ENCODE measurements at places on chromosomes 6 and 20. TPM values are rescaled to one million over a fixed set of nuclear protein-coding genes. Genes with fewer than 3 reads are reported as not detected.

DNA sequence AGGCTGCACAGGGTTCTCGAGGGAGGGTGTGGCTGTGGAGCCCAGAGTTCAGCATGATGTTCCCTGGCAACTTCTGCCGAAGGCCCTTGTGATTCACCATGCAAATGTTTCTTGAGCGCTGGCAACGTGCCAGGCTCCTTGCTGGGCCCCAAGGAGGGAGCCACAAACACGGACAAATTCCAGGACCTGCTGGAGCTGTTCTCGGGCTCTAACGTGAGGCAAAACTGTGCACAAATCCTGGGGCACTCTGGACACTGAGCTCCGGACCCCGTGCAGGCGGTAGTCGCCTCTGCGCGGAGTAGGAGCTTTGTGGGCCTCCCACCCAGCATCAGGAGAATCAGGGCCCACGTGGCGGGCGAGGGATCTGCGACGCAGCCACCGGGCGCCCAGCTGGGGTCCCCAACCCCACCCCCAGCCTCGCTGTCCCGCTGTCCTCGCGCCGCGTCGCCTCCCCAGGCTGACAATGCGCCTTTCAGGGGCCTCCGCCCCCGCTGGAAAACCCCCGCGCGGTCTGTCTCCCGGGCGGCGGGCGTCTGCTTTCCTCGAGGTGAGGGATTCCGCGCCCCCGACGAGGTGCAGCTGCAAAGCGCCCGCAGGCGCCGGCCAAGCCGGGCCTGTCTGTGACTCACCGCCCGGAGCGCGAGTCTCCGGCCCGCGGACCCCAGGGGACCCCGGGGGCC lies 31.7 kb upstream of the SCUBE3 start:
- peak; percentile 91 for DNase-seq
- H3K27me3 ChIP-seq: no peaks in the 10 kb centered on the region
- H3K4me3 ChIP-seq: no peak overlapping the region
- peak overlapping the region; percentile 90 for H3K27ac ChIP-seq
- H3K36me3 ChIP-seq: no peaks in the 10 kb centered on the region

GRCh38 chr20:63351811-63352591 lies 9.1 kb downstream of the CHRNA4 start:
- no peak overlapping the region for H3K4me3 ChIP-seq
- H3K27ac ChIP-seq: no peak overlapping the region
- DNase-seq: no peak
- no peaks in the 10 kb centered on the region for H3K4me1 ChIP-seq
- no peaks in the 10 kb centered on the region for H3K27me3 ChIP-seq

- peak overlapping the region; percentile 19 for H3K27ac ChIP-seq
- H3K27me3 ChIP-seq: no peaks in the 10 kb centered on the region
- no peak for DNase-seq
- H3K4me1 ChIP-seq: peaks cover 28% of the 10 kb centered on the region
These were observed 56.1 kb upstream of the LAMP5 start for GRCh38 chr20:9458138-9458796.

DNA sequence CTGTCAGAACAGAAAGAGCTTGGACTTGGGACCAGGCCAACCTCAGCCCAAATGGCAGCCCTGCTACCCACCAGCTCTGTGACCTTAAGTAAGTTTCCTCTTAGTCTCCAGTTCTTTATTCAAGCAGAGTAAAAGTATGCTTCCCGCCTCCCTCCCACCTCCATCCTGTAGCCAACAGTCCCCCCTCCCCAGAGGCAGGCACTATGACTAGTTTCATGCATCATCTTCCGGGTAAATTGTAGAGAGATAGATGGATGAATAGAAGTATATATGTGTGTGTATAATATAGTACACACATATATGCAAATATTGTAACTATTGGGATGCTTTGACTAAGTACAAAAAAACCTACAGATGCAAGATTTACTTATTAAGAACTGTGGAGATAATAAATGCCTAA lies 39.5 kb upstream of the B4GALT5 start:
- H3K4me3 ChIP-seq: no peak overlapping the region
- H3K36me3 ChIP-seq: no peaks in the 10 kb centered on the region
- peaks cover 29% of the 10 kb centered on the region for H3K27me3 ChIP-seq
- H3K4me1 ChIP-seq: no peaks in the 10 kb centered on the region

DNA sequence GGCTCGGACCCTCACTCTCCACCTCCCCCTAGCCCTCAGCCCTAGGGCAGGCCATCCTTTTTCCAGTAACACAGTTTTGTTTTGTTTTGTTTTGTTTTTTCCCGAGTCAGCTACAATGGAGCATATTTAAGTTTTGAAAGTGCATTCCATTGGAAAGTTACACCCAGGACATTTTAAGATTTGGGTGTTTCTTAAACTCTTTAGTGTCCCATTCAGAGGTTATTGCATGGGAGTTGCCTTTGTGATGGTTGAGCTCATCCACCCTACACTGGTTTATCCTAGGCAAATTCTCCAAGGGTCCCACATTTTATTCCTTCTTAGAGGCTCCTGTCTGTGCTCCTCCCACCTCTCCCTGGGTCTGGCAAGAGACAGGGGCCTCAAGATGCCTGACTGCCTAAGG lies 58.9 kb downstream of the THBS2 start:
- no peaks in the 10 kb centered on the region for H3K27me3 ChIP-seq
- H3K27ac ChIP-seq: peak overlapping the region; percentile 88
- DNase-seq: no peak
- peaks cover 37% of the 10 kb centered on the region for H3K4me1 ChIP-seq
- no peak overlapping the region for H3K4me3 ChIP-seq

DNA sequence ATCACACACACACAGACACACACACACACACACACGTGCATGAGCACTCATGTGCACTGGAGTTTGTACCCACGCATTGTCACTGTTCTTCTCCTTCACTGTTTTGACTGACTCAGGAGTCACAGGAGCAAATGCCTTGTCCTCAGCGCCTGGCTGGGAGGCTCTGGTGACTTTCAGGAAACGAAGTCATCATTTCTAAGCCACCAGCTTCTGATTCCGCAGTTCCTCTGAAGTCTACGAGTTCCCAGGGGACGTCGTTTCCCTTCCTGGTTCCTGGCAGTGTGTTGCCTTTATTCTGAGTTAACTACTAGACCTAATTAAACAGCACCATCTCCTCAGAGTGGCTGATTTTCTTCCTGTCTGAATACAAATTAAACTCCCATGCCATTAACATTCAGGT lies 82.2 kb upstream of the PMEPA1 start:
- no peak overlapping the region for H3K27ac ChIP-seq
- DNase-seq: no peak

DNA sequence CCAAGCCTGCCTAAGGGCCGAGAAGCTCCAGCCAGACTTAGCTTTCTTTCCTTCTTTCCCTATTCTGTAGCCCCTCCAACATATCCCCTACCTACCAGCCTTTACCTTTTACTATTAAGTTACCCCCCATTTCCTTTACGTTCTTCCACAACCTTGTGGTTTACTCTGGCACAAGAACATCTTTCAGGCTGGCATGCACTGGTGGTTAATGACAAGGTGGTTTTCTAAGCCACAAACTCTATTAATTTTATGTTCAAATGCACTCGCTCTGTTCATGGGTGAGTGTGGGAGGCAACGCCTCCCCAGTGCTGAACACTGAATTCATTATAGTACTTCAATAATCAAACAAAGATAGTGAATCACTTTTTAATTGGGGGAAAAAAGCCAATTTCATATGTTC lies 64.4 kb downstream of the TRERF1 start:
- H3K27me3 ChIP-seq: no peaks in the 10 kb centered on the region
- DNase-seq: no peak
- no peaks in the 10 kb centered on the region for H3K36me3 ChIP-seq
- H3K4me3 ChIP-seq: no peak overlapping the region
- H3K27ac ChIP-seq: no peak overlapping the region

DNA sequence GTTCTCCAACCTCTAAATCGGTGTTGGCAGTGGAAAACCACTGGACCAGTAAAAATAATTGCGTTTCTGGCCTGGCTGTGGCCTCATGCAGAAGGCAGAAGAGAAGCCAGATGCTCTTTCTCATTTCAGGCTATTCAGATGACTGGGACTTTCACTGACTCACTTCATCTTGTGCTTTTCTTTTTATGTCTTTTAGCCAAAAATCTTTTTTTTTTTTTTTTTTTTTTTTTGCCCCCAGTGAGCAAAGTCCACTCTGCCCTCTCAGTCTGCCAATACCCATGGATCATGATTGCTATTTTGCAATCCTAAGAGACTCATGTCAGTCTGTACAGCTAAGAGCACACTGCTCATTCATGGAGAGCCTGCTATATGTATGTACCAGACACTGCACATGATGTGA lies 962.5 kb downstream of the KIF16B start:
- no peak overlapping the region for H3K4me3 ChIP-seq
- DNase-seq: no peak
- no peaks in the 10 kb centered on the region for H3K27me3 ChIP-seq
- H3K27ac ChIP-seq: no peak overlapping the region

GRCh38 chr6:167103041-167103891 lies 19.6 kb upstream of the CCR6 start:
- no peaks in the 10 kb centered on the region for H3K36me3 ChIP-seq
- no peaks in the 10 kb centered on the region for H3K27me3 ChIP-seq
- no peak for DNase-seq
- no peaks in the 10 kb centered on the region for H3K4me1 ChIP-seq
- no peak overlapping the region for H3K27ac ChIP-seq

- peaks cover 10% of the 10 kb centered on the region for H3K36me3 ChIP-seq
- DNase-seq: no peak
- no peaks in the 10 kb centered on the region for H3K27me3 ChIP-seq
- no peak overlapping the region for H3K4me3 ChIP-seq
- H3K27ac ChIP-seq: no peak overlapping the region
These were observed 30.4 kb upstream of the SPDEF start for GRCh38 chr6:34586327-34587040.

- no peak for DNase-seq
- H3K27ac ChIP-seq: no peak overlapping the region
- no peaks in the 10 kb centered on the region for H3K36me3 ChIP-seq
- H3K27me3 ChIP-seq: no peaks in the 10 kb centered on the region
These were observed 84.9 kb upstream of the NRN1 start for GRCh38 chr6:6091608-6092002.

DNA sequence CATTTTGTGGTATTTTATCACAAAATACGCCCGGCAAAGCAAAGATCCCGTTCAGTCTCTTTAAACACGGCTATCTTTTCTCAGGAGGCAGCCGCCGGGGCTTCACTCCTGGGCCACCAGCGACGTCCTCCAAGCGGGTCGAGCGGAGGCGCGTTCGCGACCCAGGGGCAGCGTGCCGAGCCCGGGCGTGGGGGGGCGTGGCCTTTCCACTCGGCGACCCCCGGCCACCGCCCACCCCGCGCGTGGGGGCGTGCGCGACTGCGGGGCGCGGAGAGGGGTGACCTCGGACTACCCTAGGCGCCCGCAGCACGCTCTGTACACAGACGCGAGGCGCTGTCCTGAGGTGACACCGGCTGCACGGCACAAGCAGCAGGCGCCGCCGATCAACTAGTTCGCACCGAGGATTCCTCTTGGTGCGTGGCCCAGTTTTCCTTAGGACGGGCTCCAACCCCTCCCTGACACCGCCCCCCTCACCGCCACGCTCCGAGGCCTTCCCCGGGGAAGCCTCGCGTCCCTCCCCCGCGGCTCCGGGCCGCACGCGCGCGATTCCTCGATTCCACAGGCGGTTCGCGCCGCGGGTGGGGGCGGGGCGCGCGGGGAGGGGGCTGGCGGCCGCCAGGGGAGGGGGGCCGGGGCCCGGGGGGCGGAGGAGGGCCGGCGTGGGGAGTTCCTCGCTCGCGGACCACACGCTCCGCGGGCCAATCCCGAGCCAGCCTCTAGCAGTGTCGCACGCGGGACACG lies 1.1 kb upstream of the JARID2 start:
- no peaks in the 10 kb centered on the region for H3K27me3 ChIP-seq
- peak; percentile 88 for DNase-seq
- no peaks in the 10 kb centered on the region for H3K36me3 ChIP-seq
- H3K27ac ChIP-seq: peak overlapping the region; percentile 97

DNA sequence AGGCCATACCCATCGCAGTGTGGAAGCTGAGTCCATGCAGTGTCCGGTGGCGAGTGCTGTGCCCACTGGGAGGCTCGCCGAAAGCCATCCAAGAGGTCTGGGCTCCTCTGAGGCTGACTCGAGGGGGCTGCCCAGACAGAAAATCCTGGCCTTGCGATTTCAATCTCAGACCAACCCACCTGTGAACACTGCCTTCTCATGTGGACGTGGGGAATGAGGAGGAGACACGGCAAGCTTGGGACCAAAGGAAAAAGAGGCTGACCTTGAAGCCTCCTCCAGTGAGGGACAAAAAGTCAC lies 157.2 kb upstream of the AFDN start:
- peaks cover 2% of the 10 kb centered on the region for H3K4me1 ChIP-seq
- no peak overlapping the region for H3K27ac ChIP-seq
- no peaks in the 10 kb centered on the region for H3K36me3 ChIP-seq
- H3K27me3 ChIP-seq: peaks cover 20% of the 10 kb centered on the region
- no peak for DNase-seq

- H3K27me3 ChIP-seq: peaks cover 31% of the 10 kb centered on the region
- no peak overlapping the region for H3K27ac ChIP-seq
- no peak for DNase-seq
- no peaks in the 10 kb centered on the region for H3K36me3 ChIP-seq
These were observed 162.4 kb upstream of the KCNG1 start for GRCh38 chr20:51185277-51185676.

GNMT gene
- total RNA-seq: 0.97 TPM

CCN5 gene
- total RNA-seq: 18.2 TPM

TDP2 gene
- total RNA-seq: 31.5 TPM

VIP gene
- not detected for total RNA-seq

SAPCD1 gene
- total RNA-seq: 2.5 TPM

ABHD16B gene
- total RNA-seq: not detected

EPB41L1 gene
- total RNA-seq: 31.4 TPM

NAA20 gene
- total RNA-seq: 49.6 TPM

BMP5 gene
- not detected for total RNA-seq

CGAS gene
- total RNA-seq: 0.37 TPM
